ENCODE measurements at places on chromosomes 7 and 10. TPM values are rescaled to one million over a fixed set of nuclear protein-coding genes. Genes with fewer than 3 reads are reported as not detected.

Gene CALCR
- 0.24 TPM for polyA plus RNA-seq

Gene ABI1
- polyA plus RNA-seq: 67.5 TPM

Gene CHAT
- polyA plus RNA-seq: not detected

Gene UPK3BL2
- 19.7 TPM for polyA plus RNA-seq

Gene TAC1
- not detected for polyA plus RNA-seq

Gene SUN3
- polyA plus RNA-seq: 0.37 TPM

Gene LBX1
- 0.49 TPM for polyA plus RNA-seq

Gene SP8
- not detected for polyA plus RNA-seq

Gene DRGX
- not detected for polyA plus RNA-seq

Data from right lung (tissue), 10 donors.